ENCODE measurements at places on chromosomes 2 and 18.

DNA sequence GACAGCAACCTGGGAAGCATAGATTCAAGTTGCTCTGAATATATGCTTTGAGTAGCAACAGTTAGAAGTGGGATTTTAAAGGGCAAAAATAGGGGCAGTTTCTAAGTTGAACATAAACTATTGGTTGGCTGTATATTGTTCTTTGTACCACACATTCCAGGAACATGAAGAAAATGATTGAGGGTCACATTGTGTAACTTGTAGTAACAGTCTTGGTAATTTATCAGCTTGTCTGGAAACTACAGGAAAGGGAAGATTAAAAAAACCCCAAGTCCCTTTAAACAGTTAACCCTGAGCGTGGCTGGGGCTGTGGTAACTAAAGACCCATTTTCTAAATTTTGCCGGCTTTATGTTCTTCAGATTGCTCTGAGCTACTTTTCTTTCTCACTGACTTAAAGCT is 7.4 kb downstream of the PLEKHB2 start:
- DNase-seq, result no peak

GRCh38 chr2:43057026-43057741 is 169.2 kb downstream of the ZFP36L2 start:
- no peak for DNase-seq

DNA sequence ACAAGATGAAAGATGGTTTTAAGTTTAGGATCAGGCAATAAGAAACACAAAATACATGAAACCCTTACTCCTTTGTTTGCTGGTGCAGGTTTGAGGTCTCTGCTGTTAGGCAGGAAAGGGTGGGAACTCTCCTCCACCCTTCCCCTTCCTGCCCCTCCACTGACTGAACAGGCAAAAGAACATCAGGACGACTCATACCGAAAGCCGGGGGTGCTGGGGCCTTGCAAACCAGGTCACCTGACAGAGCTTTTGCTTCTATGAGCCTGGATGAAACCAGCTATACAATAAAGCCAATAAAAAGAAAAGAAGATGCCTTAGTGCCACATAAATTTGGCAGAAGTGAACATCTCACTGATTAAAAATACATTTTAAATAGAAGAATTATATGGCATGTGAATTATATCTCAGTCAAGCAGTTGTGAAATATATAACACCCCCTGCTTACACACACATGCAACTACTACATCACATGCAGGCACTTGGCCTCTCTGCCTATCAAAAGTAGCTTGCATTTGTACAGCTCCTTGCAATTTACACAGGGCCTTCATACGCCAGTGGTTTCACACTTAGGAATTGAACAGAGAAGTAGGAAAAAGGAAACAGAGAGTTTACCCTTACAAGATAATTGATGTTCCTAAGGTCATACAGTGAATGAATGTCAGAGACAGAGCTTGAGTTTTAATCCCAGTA is 215.1 kb upstream of the TRIB2 start:
- no peak for DNase-seq

- DNase-seq, result no peak
Observed at GRCh38 chr2:32836933-32837332, 109.8 kb upstream of the LTBP1 start.

DNA sequence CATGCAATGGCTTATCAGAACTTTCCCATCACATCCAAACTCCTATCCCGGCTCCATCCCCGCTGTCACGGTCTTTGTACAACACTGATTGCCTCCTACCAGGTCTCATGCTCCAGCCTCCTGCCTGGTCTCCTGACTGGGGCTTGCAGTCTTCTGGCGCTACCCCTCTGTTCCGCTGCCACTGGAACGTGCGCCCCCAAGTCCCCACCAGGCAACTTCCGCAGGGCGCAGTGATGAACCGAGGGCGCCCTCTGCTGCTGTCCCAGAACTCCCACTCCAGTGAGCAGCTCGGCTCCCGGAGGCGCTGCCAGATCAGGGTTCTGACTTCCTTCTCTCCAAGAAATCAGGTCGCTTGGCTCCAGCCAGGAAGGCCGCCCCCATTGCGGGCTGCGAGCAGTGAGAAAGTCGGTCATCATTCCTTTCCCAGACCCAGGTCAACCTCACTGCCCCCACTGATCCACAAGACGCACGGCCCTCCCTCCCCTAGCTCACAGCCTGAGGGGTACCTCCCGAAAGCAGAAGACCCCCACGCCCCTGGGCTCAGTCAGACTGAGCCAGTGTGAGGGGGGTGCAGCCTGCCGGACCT is 43.9 kb upstream of the RAB11FIP5 start:
- no peak for DNase-seq

GRCh38 chr18:32289483-32290075 is 99.7 kb downstream of the MEP1B start:
- DNase-seq, result no peak

GRCh38 chr18:5068851-5069250 is 128.2 kb downstream of the AKAIN1 start:
- no peak for DNase-seq

DNA sequence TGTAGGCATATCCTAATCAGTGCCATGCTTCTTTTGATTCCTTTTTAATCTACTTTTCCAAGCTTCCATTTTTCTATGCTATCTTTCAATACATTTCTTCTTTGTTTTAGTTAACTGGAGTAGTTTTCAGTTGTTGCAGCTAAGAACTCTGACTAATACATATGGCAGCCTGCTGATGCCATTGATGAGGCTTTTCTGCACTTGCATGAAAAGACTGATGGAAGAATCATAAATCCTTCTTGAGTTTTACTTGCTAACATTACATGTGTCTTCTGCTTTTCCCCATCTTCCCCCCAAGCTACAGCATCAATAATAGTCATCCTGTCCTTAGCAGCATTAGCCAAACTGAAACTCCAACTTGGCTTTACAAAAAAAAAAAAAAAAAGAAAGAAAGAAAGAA is 203.3 kb downstream of the LRP1B start:
- no peak for DNase-seq

GRCh38 chr2:101665312-101665711 is 32.2 kb upstream of the MAP4K4 start:
- no peak for DNase-seq

GRCh38 chr2:152594792-152595191 is 122.5 kb downstream of the PRPF40A start:
- DNase-seq, result no peak

- DNase-seq, result no peak
Observed at GRCh38 chr2:32926708-32927084, 20.1 kb upstream of the LTBP1 start.

DNA sequence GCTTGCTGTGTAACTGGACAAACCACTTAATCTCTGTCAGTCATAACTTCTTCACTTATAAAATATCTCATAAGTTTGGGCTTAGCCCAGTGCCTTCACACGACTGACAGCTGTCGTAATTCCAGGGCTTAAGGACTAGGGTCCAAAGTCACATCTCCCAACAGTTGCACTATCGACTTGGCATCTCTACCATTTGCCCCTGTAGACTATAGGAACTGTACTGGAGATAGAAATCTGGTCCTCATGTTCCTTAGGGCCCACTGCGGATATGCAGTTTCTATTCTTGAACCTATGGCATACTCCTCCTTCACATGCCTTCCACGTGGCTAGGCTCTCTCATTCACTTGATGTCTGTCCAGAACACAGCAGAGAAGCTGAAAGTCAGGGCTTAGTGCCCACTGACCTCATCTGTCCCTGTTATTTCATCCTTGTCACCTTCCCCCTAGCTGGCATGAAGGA is 2.7 kb downstream of the ABHD1 start:
- DNase-seq, result no peak

GRCh38 chr2:186189816-186190215 is 296.2 kb upstream of the ZC3H15 start:
- no peak for DNase-seq

GRCh38 chr2:168518555-168519066 is 62.5 kb downstream of the CERS6 start:
- no peak for DNase-seq

- DNase-seq, result no peak
Observed at GRCh38 chr2:181141676-181142075, 161.3 kb downstream of the UBE2E3 start.

DNA sequence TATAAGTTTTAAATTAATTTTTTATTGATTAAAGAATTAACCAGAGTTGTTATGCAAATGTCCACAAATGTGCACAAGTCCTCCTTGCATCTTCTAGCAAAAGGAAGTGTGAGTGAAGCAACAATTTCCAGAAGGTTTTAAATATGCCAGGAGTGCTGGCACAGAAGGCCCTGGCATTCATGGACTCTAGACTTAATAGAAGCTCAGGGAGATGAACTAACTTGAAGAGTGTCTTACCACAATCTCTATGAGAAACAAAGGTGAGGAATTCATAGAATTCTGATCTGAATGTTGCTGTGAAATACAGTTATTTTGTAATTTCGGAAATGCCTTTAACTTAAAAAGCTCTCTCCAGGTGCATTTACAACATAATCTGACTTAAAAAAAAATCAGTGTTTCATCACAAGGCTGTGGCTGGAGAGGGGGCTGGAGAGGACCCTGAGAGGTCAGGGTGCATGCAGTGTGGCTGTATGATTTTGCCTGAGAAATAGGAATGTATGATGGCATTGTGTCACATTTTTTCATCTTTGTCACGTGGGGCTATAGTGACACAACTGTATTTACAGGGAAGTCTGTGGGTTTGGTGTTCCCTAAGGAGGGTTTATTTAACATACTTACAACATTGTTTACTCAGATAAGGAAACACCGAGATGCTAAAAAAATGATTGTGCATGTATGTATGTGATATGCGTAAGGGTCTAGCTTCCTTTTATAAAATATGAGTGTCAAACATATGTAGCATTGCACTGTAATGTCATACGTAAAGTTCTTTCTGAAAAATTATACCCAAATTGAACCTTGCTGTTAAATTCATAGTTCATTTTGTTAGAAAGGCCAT is 66.2 kb downstream of the MAP4K4 start:
- no peak for DNase-seq

GRCh38 chr2:197097578-197098366 is 171.3 kb upstream of the PGAP1 start:
- no peak for DNase-seq

DNA sequence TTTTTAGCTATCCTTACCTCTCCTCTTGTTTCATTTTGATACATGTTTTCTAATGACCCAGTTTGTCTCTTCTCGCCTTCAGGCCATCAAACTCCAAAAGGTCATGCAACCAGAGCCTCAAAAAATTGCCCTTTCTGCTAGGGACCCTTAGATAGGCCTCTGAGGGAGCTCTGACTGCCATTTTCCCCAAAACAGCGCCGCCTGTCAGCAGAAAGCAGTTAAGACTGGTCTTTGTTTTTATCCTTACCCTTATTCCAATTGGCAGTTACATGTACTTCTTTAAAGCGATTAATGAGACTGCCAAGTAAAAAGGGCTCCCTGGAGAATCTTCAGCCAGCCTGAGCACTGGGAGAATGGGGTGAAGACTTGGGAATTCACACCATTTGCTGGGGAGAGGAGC is 55.1 kb upstream of the RIT2 start:
- no peak for DNase-seq

- DNase-seq, result no peak
Observed at GRCh38 chr2:99084256-99084655, 57.3 kb upstream of the C2orf15 start.

DNA sequence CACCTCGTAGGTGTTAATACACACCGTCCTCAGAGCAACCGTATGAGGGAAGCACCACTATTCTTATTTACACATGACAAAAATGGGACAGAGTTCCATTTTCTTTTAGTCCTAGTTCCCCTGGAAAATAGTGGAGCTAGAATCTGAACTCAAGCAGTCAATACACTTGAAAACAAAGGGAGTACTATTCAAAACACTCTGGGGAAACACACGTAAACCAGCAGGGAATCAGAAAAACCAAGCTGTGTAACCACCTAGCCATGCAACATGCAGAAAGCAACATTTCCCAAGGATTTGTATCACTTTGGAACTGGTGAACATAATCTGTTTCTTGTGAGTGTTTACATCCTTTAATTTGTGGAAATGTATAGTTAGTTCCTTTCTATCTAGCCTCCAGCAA is 208.2 kb downstream of the UBE2E3 start:
- DNase-seq, result no peak

DNA sequence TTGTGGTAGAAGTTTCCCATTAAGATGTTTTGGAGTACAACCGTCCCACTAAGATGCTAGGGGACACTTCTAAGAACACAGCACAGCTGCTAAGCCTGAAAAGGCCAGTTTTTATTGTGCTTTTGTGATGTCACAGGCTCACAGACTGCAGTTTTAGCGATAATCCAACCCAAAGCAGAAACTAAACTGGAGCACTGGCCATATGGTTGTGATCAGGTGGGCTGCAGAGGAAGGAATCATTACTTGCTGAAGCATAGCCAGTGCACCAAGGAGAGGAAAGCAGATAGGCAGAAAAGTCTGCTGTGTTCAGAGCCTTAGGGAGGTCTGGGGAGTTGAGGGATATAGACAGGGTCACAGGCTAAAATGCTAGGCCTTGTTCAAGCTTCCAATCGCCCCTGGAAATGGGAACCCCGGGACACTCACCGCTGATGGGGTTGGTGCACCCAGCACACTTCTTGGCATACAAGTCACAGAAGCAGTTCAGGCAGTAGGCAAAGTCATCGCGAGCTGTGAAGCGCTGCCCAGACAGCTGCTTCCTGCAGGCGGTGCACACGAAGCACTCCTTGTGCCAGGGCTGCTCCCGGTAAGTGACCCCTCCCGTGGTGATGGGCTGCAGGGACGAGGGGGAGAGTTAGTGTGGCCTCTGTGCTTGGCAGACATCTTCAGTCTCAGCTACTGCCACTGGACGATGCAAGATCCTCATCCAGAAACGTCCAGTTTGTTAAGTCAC is 25.7 kb downstream of the C2orf49 start:
- no peak for DNase-seq

GRCh38 chr2:112597537-112598322 is 13.3 kb downstream of the CHCHD5 start:
- no peak for DNase-seq

GRCh38 chr2:208297961-208298360 is 31.9 kb downstream of the PIKFYVE start:
- no peak for DNase-seq

GRCh38 chr2:83615511-83615910 is 843.6 kb downstream of the SUCLG1 start:
- DNase-seq, result no peak

- DNase-seq, result peak; percentile 69
Observed at GRCh38 chr2:219029829-219030165, 11.5 kb downstream of the CFAP65 start.

- DNase-seq, result no peak
Observed at GRCh38 chr2:11073776-11074175, 81.5 kb upstream of the SLC66A3 start.

DNA sequence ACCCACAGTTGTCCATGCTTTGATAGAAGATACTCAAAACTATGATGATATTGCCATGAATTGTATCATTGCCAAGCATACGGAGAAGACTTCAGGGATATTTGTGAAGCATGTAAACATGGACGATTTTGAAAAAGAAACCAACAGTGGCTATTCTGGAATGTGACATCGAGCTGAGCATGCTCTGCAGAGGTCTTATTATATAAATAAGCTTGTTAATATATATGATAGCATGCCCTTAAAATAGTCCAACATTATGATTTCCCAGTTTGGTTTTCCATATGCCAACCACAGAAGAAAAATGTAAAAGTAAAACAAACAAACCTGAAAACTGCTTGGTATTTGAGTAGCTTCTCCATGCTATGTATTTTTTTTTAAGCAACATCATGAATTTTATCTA is 159.1 kb downstream of the LNPK start:
- DNase-seq, result no peak

GRCh38 chr18:12282442-12283039 is 25.5 kb upstream of the TUBB6 start:
- DNase-seq, result no peak
